Stimulated activated CD4-positive, alpha-beta T cell treated with anti-CD3 and anti-CD28 coated beads, Interleukin-2, amount 100 ng/mL, for 48 hours (primary cell): ENCODE measurements at places on chromosomes 7 and 10.
A peak's percentile ranks its signal among the peaks of the same experiment; 100 is the strongest.

GRCh38 chr10:34313888-34314287, 501.2 kb downstream of the PARD3 start:
- DNase-seq, result no peak

- DNase-seq, result no peak
Measured at GRCh38 chr10:30158325-30158960, 99.1 kb upstream of the JCAD start.

DNA sequence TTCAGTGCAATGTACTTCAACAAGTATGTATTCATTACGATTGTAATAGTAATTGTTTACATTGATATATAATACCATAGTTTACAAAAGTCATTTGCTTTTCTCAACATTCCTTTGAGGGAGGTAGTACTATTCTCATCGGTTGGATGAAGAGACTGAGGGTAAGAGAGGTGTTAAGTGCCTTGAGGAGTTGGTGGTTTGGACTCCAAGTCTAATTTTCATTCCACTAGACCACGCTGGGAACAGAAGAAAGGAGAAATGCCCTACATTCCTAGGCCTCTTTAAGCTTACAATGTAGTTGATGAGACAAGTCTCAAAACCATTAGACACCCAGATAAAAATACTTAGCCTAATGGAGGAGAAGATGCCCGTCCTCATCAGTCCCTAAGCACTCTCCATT, 28.6 kb downstream of the CDK1 start:
- no peak for DNase-seq

DNA sequence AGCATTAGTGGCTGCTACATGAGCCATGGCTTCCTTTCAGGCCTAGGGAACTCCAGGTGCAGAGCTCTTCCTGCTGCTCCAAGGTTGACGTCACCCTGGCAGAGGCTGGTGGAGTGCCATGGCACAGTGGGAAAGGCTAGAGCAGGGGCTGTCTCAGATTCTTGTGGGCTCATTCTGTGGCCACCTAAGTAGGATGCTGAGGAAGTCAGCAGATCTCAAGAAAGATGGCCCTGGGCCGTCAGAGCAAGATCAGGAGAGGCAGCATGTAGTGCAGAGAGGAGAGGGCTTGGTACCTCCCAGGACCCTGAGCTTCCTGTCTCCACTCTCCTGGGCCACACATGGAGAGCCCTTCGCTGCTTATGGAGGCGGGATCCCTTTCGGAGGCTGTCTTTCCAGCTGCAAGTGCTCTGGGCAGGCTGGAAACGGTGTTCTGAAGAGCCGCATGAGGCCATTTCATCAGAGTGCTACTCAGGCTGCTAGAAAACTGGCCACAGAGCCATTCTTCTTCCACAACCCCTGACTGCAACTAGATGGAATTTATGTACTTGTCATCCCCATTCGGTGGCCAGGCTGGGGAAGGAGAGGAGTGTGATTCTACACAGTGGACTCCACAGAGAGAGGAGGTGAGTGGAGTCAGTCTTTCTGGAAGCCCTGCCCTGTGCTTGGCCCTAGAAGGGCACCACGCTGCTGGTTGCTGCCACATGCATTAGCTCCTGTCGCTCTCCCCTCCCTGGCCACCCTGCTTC, 304.2 kb downstream of the RPS24 start:
- DNase-seq, result no peak

DNA sequence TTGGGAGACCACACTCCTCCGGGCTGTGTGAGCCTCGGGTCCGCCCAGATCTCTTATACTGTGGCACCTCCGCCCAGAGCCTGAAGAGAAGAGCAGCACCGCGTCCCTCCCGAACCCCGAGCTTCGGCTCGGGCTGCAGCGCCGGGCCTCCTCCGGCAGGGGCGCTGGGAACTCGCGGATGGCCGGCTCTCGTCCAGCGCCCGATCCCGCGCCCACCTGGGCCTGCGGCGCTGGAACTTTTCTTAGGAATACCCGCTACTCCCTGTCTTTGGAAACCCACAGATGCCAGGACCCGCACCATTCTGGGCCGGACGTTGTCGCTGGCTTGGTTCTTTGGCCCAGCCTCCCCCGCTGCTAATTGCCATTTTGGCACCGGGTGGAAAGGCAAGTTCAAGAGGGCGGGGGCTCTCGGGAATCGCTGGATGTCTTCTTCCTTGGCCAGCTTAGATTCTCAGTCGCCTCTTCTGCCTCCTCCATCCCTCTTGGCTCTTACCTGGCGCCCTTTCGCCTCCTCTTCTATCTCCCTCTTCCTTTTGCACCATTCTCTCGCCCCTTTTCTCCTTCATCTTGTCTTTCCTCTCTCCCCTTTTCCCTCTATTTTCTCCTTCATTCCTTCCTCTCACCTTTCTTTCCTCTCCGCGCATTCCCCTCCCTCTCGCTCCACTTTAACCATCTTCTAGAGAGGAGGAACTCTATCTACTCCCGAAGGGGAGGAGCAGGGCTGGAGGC, 2.1 kb upstream of the SORCS3 start:
- no peak for DNase-seq

DNA sequence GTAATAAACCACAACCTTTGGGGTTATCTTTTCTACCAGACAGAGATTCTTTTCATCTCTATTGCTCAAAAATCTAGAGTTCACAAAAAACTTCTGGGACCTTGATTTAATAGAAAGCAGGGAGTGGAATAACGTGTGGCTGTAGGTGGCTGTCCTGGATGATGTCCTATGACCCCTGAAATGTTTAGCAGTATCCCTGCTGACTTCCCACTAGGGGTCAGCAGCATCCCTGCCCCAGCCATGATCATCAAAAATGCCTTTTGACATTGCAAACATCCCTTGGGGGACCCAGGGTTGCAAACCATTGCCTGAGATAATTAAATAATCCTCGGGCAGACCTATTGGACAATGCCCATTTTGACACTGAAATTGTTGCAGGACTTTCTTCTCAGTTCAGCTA, 177.1 kb downstream of the USP6NL start:
- DNase-seq, result no peak

DNA sequence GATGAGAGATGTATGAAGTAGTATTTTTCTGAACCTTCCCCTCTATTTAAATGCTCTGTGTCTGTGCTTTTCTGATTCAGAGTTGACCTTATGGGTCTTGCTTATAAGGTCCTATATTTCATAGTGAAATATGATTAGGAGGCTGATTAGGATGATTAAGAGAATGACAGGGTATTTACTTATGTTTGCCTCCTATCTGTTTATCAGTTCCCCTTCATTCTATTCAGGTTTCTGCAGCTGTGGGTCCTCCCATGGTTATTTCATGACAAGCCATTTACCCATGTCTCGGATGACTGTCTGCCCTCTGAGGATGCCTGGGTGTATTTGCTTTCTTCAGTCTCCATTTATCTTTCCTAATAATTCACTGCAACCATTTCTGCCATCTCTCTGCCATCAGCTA, 16.9 kb downstream of the RPA3 start:
- DNase-seq, result no peak

- no peak for DNase-seq
Measured at GRCh38 chr7:70154521-70155180, 556.4 kb downstream of the AUTS2 start.

DNA sequence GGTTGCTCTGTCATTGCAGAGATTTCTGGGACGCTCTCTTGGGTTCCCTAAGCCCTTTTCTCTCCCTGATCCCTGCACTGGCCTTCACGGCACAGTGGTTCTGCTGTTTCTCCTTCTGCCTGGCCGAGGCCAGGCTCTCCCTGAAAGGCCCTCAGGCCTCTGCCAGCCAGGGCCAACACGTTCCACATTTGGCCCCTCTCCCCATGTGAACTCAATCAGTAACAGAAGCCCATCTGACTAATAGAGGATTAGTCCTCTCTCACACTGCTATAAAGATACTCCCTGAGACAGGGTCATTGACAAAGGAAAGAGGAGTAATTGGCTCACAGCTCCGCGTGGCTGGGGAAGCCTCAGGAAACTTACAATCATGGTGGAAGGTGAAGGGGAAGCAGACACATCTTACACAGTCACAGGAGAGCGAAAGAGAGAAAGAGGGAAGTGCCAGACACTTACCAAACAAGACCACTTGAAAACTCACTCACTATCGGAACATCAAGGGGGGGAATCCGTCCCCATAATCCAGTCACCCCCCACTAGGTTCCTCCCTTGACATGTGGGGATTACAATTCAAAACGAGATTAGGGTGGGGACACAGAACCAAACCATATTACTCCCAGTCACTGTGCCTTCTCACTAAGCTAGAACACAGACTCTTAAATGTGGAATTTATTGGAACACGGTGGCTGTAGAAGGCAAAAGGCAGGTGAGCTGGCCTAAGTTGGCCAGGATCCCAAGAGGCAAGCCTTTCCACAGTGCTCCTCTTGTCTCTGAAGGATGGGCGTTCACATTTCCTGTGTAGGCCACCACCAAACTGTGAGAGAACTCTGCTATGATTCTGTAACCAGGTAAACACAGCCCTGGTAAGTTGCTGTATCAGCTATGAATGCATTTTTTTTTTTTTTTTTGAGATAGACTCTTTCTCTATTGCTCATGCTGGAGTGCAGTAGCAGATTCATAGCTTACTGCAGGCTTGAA, 8.8 kb downstream of the FZD8 start:
- DNase-seq, result no peak

- DNase-seq, result no peak
Measured at GRCh38 chr10:6579904-6580278, at the start of gene PRKCQ. PRKCQ (minus strand) TSS chr10:6580276; CDS start chr10:6515135, 65,141 bp downstream.

- DNase-seq, result no peak
Measured at GRCh38 chr10:75465450-75465827, 34.0 kb downstream of the LRMDA start.

DNA sequence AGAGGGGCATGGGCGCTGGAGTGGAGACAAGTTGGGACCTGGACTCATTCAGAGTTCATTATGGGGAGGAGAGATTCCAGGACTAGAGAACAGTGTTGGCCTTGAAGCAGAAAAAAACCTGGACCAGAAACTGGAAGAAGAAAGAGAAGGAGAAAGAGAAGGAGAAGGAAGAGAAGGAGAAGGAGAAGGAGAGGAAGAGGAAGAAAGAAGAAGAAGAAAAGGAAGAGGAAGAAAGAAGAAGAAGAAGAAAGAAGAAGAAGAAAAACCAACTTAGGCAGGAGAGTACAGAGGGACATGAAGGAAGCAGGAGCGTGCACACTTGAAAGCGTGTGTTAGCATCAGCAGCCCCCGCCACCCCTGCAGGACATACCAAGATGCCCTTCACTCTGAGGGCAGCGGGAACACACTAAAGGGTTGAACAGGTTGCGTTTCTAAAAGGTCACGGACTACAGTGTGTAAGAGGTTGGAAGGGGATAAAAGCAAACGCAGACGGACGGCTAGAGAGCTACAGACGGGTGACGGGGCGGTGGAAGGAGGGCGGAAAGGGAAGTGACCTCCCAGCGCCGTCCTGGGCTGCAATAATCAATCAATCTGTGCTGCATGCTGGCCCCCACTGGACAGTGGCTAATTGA, 95.3 kb downstream of the SEC61G start:
- no peak for DNase-seq

DNA sequence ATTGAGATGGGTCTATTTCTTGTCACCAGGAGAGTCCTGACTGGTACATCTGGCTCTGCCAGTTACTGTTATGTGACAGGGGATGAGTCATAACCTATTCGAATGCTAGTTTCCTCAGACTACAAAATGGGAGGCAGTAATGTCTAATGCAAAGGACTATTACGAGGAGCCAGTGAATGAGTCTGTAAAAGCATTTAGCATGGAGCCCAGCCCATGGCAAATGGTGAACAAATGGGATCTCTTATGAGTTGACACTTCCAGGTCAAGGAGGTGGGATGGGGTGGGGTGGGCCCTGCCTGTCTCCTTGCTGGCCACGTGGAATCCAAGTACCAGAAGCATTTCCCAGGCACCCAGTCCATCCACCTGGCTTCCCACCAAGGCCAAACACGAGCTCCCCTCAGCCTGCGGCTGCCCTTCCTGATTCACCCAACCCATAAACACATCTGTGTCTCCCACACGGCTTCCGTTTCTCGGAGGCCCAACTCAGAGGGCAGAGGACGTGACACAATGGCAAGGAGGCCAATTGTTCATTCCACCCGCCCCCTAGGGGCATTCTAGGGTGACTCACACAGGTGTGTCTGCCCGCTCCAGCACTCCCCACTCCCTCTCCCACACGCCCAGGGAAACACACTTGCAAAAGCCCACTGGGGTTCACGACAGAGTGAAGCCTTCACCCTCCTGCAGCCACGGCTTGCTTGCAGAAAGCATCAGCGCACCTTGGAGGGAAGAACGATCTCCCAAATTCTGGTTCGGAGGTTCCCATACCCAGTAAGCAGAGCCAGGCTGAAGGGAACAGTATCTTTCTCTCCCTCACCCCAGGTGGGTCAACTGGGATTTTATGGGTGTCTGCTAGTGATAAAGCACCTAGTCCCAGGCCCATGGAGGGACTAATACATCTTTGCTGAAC, 109.8 kb downstream of the SH3PXD2A start:
- peak; percentile 39 for DNase-seq

GRCh38 chr10:4024027-4024426, 239.0 kb upstream of the KLF6 start:
- no peak for DNase-seq

GRCh38 chr7:7988706-7989105, 20.1 kb downstream of the GLCCI1 start:
- no peak for DNase-seq

DNA sequence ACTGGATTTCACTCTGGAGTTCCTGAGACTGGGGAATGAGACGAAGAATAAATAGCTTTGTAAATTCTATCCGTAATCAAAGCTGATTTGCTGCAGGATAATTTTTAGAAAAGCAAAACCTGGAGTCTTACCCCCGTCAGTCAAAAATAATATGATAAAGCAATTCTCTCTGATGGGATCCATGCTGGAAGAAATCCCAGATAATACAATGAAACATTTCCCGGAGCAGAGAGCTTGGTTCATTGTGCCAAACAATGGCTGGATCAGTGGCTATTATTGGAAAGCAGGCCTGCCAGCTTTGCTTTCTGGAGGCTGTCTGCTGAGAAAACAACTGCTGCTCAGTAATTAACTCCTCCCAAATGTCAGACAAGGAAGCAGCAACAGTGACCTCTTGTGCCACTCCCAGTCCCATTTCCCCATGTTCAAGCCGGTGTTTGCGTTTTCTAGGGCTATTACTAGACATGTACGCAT, 609.4 kb upstream of the PCDH15 start:
- no peak for DNase-seq

DNA sequence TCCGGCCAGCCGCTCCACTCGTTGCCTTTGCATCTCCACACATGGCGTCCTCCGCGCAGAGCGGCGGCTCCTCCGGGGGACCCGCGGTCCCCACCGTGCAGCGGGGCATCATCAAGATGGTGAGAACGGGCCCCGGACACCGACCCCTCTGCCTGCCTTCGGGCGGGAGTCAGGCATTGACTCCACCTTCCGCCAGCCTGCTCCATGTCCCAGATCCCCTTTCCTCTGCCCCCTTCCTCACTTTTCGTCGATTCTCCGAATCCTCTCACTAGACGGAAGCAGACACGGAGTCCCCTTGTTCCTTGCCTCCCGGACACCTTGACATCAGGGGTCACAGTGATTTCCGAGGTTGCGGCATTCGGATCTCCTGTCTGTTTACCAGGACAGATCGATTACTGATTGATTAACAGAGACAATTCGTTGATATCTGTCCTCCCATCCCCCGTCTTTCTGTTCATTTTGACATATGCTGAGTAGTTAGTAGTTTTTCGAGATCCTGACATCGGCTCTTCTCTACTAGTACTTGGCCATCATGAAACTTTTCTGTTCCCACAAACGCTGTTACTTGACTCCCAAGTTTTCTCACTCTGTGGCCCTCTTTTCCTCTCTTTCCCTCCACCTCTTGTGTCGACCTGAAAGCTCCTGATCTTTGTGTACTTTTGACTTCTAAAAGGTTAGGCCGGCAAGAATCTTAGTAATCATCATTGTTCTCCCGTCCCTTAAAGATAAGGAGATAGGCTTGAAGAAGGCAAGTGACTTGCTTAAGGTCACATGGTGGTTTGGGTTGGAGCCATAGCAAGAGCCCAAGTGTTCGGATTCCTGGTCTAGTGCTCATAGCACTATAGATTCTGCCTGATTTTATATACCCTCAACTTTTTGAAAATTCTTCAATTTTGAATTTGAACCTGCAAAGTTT, 597 bp downstream of the SND1 start:
- peak; percentile 11 for DNase-seq
